ENCODE measurements at places on chromosomes 13 and 19. TPM values are rescaled to one million over a fixed set of nuclear protein-coding genes. Genes with fewer than 3 reads are reported as not detected.

- DNase-seq, result no peak
These were observed 6.4 kb downstream of the C19orf47 start for GRCh38 chr19:40341601-40342482.

- no peak for DNase-seq
These were observed 429.9 kb downstream of the SLITRK1 start for GRCh38 chr13:83452292-83452950.

DNA sequence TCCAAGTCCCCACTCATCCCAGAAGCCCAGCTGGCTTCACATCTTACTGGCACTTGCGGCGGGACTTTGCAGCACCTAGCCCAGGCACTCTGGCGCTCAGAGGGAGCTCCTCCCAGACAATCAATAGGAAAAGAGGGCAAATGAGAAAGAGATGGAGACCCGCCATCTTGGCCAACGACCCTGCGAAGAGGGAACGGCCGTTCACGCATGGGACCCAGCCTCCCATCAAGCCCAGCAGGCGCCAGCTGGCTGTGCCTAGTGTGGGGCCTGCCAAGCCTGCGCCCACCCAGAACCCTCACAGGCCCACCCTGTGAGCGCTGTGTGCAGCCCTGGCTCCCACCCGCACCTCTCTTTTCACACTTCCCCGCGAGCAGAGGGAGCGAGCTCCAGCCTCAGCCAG is 317.8 kb upstream of the SPRY2 start:
- no peak for DNase-seq

GRCh38 chr19:44476559-44477408 is 23.5 kb downstream of the ZNF180 start:
- DNase-seq, result peak; percentile 55

ACP5 gene
- total RNA-seq, result 18.0 TPM

GRCh38 chr19:50025794-50026549 is at the start of gene ZNF473:
Gene ZNF473, plus strand, starts transcription at chr19:50026005. Its CDS starts 5,078 bp downstream, at chr19:50031083.
- peak; percentile 97 for DNase-seq

DNA sequence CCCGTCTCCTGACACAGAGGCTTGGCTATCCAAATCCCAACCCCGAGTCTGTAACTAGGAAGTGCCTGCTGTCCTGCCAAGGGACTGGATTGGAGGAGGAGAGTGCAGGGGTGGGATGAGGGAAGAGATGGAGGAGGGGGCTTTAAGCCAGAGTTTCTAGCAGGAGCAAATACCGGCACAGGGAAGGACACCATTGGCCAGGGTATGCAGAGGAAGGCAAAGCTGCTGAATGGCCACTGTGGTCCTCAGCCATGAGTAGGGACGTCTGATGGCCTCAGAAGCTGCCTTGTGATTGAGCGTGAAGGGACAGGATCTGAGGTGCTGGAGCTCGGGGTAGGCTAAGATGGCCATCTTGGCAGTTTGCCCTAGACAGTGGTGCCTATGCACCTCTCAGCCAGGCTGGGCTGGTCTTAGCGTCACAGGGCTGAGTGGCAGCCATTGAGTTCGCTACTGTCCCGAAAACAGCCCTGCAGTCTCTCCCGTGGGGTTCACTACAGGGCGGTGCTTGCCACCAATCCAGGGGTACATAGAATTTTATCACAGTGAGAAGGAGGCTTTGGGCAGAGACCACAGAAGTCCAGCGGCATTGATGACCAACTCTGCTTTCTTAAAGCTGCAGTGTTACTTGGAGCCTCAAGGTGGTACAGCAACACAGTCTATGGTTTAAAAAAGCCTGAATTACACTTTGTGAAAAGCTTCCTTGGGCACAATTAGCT is 61.8 kb downstream of the AKAP11 start:
- peak; percentile 11 for DNase-seq

DNA sequence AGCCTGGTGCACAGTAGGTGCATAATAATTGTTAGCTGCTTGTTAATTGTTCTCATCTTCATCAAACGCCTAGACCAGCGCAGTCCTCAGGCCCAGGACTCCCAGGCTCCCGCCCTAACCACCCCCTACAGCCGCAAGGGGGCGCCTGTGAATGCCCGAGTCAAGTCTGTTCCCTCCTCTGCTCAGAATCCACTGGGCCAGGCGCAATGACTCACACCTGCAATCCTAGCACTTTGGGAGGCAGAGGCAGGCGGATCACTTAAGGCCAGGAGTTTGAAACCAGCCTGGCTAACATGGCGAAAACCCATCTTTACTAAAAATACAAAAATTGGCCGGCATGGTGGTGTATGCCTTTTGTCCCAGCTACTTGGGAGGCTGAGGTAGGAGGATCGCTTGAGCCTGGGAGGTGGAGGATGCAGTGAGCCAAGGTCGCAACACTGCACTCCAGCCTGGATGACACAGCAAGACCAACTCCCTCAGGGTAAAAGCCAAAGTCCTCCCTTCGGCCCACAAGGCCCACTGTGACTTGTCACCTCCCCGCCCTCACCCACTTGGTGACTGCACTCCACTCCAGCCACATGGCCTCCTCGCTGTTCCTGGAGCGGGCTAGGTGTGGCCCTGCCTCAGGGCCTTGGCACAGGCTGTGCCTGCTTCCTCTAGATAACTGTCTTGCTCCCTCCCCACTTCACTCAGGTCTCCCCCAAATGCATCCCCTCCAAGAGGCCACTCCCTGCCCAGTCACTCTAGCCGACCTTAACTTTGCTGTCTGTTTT is 9.1 kb downstream of the ZNF653 start:
- DNase-seq, result peak; percentile 68

Measured in hematopoietic multipotent progenitor cell (in vitro differentiated cells).